ENCODE measurements at places on chromosomes 7 and 10.

GRCh38 chr10:128573281-128573845 is 447.1 kb upstream of the MKI67 start:
- DNase-seq, result no peak

DNA sequence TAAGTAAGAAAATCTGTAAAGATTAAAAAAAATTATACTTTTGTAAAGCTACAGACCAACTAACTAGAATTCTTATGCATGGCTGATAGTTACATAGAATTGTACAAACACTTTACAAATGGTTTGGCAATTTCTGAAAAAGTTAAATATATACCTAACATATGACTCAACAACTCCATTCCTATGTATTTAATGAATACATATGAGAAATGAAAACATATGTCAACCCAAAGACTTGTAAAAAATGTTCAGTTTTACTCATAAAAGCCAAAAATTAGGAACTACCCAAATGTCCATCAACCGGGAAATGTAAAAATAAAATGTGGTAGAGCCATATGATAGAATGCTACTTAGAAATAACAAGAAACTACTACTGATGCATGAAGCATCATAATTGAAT is 152.6 kb upstream of the NRG3 start:
- DNase-seq, result no peak

DNA sequence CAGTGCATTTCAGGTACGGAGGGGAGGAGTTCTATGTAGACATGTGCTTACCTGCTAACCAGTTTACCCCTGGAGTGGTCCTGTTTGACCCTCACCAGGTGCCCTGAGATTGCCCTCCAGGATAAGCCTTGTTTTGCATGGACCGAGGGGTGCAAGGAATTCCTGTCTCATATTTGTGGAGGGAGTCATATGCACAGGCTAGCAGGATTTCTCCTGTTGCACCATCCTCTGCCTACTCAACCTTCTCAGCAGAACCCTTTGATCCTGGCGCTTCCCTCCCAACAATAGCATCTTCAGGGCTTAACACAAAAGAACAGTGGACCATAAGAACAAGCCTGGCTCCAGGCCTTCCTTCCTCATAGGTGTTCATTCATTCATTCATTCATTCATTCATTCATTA is 7.2 kb downstream of the TRPV6 start:
- DNase-seq, result no peak

GRCh38 chr7:24366876-24367275 is 82.9 kb downstream of the NPY start:
- DNase-seq, result no peak

DNA sequence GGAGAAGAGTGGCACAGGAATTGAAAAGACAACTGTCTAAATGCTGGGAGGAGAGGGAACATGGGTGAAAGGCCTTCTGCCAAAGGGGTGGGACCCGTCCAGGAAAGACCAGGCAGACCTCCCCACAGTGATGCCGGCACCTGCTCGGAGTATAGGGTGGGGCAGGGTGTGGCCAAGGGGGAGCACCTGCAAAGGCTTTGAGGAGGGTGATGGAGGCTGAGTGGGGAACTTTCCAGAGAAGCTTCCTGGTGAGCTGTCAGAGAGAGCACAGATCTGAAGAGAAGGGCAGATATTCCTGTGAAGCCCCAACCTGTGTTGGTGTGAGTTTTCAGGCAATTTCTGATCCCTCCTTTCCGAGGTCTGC is 263.4 kb upstream of the GRB10 start:
- no peak for DNase-seq

DNA sequence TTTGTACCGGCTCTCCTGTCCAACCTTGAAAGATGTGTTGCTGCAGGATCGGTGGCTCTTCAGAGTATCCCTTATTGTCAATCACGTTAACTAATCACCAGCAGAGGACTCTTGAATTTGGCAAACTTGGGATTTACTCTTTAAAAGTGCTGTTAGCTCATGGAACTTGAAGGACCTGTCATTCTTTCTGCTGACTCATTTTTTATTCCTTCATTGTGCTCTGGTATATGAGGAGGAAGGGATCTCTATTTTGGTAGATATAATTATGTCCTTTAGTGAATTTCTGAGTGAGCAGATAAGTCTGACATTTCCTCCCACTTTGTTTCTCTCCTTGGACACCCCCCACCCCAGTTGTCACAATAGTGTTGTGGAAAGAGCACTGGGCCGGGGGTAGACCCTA is 175.1 kb upstream of the HDAC9 start:
- no peak for DNase-seq

DNA sequence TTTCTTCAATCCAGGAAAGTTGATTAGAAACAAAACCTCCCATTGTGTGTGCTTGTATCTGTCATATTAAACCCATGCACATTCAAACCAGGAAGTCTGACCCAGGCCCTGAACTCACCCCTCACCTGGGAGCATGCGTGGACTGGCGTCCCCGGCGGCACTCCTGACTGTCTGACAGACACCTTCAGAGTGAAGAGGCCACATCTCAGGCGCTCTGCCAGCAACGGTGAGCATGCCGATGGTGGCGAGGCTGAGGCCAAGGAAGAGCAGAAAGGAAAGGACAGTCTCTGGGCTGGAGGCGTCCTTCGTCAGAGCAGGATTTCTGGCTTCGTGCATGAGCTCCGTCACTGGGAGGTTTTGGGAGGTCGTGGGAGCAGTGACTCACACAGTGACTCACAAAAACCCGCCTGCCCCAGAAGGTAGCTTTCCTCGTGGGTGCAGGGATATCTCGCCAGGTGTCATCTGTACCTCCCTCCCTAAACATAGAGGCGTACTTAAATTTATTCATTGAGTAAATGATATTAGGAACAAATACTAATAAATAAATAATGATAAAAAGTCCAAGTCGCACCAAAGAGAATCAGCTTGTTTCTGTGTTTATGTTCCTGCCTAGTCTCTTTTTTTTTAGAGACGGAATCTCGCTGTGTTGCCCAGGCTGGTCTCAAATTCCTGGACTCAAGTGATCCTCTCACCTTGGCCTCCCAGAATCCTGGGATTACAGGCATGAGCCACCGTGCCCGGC is 13.5 kb downstream of the IQCE start:
- no peak for DNase-seq

- no peak for DNase-seq
These were observed 299.9 kb downstream of the AUTS2 start for GRCh38 chr7:69898189-69898588.

- no peak for DNase-seq
These were observed 50.9 kb upstream of the A1CF start for GRCh38 chr10:50936335-50936734.

GRCh38 chr7:75691793-75692543 is 46.8 kb downstream of the HIP1 start:
- DNase-seq, result no peak

DNA sequence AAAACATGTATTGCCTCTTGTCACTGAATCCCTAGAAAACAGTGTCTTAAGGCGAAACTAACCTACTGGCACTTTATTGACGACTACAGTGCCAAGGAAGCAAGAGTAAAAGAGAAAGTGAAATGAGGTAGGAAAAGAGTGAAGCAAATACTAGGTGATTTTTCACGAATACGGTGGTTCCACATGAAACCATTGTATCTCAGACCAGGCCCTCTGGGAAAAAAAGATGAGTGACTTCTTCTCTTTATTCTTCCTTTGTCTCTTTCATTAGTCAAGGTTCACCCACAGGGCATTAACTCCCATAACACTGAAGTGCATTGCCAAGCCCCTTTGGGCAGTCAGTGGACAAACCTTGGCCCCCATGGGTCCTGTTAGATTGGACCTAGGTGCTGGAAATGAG is 16.2 kb upstream of the MACC1 start:
- no peak for DNase-seq

GRCh38 chr7:88465600-88465999 is 158.9 kb upstream of the STEAP4 start:
- DNase-seq, result no peak

DNA sequence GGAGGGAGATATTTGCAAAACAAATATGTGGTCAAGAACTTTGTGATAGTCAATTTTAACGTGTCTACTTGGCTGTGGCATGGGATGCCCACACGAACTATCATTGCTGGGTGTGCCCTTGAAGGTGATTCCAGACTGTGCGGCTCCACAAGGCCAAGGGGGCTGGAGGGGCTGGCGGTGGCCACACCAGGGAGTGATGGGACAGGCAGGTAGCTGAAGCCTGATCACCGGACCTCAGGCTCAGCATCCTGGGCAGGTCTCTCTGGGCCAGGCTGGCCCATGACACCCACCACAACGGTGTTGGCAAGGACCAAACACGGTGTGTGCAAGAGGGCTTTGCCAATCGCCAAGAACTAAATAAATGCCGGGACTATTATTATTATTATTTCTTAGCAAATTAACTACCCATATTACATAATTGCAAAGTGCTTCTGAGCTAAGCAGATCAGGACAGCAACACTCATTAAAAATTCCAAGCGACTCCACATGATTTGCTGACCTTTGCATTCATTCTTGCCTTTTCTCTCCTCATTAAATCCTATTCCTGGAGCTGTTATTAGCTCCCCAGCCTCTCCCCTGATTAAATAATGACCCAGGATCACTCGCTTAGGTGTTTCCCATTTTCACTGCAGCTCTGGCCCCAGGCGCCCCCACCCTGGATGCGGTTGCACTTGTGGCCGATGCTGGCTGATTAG is 35.4 kb upstream of the PPP2R2D start:
- no peak for DNase-seq

- DNase-seq, result no peak
These were observed 4.0 kb downstream of the CCAR1 start for GRCh38 chr10:68725016-68725415.

GRCh38 chr7:152140067-152140466 is 114.6 kb downstream of the GALNT11 start:
- no peak for DNase-seq

GRCh38 chr10:128050936-128051335 is 75.3 kb downstream of the MKI67 start:
- DNase-seq, result no peak

- no peak for DNase-seq
These were observed 106.2 kb downstream of the KAT6B start for GRCh38 chr10:74932648-74933047.

DNA sequence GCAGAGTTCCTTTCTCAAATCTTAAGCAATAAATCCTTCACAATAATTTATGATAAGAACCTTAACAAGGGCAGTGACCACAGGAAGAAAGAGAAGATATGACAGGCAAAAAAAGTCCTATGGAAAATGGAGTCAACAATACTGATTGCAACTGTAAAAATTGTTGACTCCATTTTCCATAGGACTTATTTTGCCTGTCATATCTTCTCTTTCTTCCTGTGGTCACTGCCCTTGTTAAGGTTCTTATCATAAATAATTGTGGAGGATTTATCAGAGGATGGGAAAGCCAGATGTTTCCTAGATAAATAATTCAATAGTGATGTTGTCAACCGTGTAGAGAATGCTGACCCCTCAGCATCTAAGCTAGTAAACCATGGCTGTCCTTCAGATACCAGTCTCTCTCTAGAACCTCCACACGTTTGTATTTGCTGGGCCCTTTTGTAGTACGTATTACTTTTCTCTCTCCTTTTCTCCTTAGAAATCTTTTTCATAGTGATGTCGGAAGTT is 172.6 kb upstream of the BET1 start:
- DNase-seq, result no peak

GRCh38 chr10:100882671-100883311 is 30.0 kb upstream of the SLF2 start:
- no peak for DNase-seq

GRCh38 chr10:131831561-131831960 is 69.2 kb upstream of the PPP2R2D start:
- DNase-seq, result no peak

GRCh38 chr7:113872981-113873380 is 45.8 kb downstream of the PPP1R3A start:
- DNase-seq, result no peak

DNA sequence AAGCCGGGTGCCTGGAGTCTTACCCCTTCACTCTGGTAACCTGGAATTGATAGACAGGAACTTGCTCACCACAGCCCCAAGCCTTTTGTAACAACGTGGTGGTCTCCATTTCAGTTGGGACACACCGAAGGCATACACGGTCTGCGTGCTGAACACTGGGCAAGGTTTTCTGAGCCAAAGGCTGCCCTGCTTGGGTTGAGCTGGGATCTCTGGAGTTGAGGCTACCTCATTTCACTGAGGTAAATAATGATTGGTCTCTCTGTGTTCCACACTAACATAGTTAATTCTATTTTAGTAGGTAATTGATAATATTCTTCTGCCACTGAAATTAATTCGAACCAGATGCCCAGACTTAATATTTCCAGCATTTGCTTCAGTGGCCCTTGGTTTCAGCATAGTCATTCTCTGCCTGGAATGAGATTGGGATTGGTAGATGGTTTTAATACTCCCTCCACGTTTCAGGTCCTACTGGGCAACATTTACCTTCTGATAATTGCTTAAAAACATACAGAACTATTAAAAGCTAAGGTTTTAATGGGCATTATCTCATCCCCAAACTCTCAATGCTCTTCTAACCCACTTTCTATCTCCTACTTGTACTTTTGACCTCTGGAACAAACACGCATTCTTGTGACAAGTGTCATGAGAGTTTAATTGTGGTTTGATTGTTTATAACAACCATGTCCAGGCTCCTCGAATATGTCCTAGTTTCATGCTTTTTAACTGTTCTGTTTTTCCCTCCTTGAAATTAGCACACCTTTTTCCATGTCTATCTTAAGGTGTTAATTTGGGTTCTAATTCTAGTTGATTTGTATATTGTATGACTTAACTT is 202.3 kb upstream of the KLF6 start:
- DNase-seq, result no peak

GRCh38 chr10:76523791-76524351 is 1092.4 kb downstream of the LRMDA start:
- no peak for DNase-seq

DNA sequence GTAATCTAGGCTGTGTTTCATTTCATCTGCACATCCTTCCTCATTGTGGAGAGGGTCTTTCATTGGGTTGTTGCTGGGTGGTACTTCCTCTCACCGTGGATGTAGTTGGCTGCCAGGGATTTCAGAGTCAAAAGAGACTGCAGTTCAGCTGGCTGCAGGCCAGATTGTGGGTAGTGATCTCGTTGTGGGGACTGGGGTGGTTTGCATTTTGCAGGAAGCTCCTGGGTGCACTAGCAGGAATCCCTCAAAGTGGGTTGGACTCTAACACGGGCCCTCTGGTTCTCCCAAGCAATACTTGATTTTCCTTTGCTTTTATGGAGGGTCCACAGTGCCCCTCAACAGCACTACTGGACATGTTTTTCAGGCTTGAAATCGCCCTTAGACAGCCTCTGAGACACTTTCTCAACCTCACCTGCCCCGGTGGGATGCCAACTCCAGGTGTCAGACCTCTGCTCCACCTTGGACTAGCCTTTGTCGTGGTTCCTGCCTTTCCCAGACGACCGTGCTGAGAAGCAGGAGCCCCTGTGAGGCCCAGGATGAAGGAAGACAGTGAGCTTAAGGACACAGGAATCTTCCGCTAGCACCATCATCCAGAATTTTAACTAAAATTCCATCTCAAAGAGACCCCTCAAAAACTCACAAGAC is 23.9 kb upstream of the ZNF273 start:
- no peak for DNase-seq

Measured in GM12864 (cell line).